ENCODE measurements at places on chromosomes 1 and 21.

GRCh38 chr1:65872301-65872700 is 79.6 kb downstream of the PDE4B start:
- H3K36me3 ChIP-seq: no peaks in the 10 kb centered on the region
- no peak overlapping the region for H3K4me3 ChIP-seq
- H3K4me1 ChIP-seq: no peaks in the 10 kb centered on the region
- DNase-seq: no peak

- H3K4me1 ChIP-seq: no peaks in the 10 kb centered on the region
- no peak overlapping the region for H3K4me3 ChIP-seq
- no peaks in the 10 kb centered on the region for H3K36me3 ChIP-seq
These were observed 3.9 kb downstream of the BCAR3 start for GRCh38 chr1:93677729-93678128.

GRCh38 chr21:18960306-18960705 is 556.7 kb upstream of the TMPRSS15 start:
- no peak for DNase-seq
- H3K4me3 ChIP-seq: no peak overlapping the region

GRCh38 chr21:41767606-41768436 is 969 bp upstream of the RIPK4 start:
- H3K36me3 ChIP-seq: no peaks in the 10 kb centered on the region
- H3K4me3 ChIP-seq: no peak overlapping the region
- no peak overlapping the region for H3K27ac ChIP-seq
- DNase-seq: no peak
- peaks cover 49% of the 10 kb centered on the region for H3K27me3 ChIP-seq

GRCh38 chr1:117068580-117068979 is 8.5 kb downstream of the TTF2 start:
- H3K27ac ChIP-seq: no peak overlapping the region
- DNase-seq: no peak
- H3K4me3 ChIP-seq: no peak overlapping the region
- H3K36me3 ChIP-seq: no peaks in the 10 kb centered on the region
- H3K4me1 ChIP-seq: no peaks in the 10 kb centered on the region

DNA sequence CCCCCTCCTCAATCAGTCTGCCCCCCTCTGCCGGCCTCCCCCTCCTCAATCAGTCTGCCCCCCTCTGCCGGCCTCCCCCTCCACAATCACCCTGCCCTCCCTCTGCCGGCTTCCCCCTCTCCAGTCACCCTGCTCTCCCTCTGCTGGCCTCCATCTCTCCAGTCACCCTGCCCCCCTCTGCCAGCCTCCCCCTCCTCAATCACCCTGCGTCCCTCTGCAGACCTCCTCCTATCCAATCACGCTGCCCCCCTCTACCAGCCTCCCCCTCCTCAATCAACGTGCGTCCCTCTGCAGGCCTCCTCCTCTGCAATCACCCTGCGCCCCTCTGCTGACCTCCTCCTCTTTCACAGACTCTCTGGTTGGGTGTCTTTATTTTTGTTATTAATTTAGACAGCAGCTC is 11.5 kb upstream of the C1orf198 start:
- H3K4me3 ChIP-seq: no peak overlapping the region
- no peaks in the 10 kb centered on the region for H3K4me1 ChIP-seq
- H3K36me3 ChIP-seq: no peaks in the 10 kb centered on the region
- no peak overlapping the region for H3K27ac ChIP-seq
- no peaks in the 10 kb centered on the region for H3K27me3 ChIP-seq
- no peak for DNase-seq

DNA sequence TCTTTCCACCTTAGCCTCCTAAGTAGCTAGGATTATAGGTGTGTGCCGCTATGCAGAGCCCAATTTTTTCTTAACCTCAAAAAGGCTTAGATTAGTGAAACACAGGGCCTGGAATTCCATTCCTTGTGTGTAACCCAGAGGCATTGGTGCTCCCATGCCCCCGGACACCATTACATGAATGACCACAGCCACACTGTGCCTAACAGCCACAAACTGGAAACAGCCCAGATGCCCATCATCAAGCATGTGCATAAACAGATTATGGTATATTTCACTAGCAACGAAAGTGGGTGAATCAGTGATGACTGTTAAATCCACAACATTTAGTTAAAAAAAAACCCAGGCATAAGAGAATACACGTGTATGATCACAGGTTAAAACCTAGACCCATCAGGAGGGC is 24.4 kb downstream of the ADAM30 start:
- no peak overlapping the region for H3K27ac ChIP-seq
- no peak overlapping the region for H3K4me3 ChIP-seq
- H3K4me1 ChIP-seq: no peaks in the 10 kb centered on the region
- no peaks in the 10 kb centered on the region for H3K36me3 ChIP-seq
- DNase-seq: no peak

GRCh38 chr1:114154146-114154962 is 685 bp upstream of the SYT6 start:
- no peaks in the 10 kb centered on the region for H3K4me1 ChIP-seq
- H3K36me3 ChIP-seq: no peaks in the 10 kb centered on the region
- peaks cover 42% of the 10 kb centered on the region for H3K27me3 ChIP-seq
- no peak overlapping the region for H3K4me3 ChIP-seq

DNA sequence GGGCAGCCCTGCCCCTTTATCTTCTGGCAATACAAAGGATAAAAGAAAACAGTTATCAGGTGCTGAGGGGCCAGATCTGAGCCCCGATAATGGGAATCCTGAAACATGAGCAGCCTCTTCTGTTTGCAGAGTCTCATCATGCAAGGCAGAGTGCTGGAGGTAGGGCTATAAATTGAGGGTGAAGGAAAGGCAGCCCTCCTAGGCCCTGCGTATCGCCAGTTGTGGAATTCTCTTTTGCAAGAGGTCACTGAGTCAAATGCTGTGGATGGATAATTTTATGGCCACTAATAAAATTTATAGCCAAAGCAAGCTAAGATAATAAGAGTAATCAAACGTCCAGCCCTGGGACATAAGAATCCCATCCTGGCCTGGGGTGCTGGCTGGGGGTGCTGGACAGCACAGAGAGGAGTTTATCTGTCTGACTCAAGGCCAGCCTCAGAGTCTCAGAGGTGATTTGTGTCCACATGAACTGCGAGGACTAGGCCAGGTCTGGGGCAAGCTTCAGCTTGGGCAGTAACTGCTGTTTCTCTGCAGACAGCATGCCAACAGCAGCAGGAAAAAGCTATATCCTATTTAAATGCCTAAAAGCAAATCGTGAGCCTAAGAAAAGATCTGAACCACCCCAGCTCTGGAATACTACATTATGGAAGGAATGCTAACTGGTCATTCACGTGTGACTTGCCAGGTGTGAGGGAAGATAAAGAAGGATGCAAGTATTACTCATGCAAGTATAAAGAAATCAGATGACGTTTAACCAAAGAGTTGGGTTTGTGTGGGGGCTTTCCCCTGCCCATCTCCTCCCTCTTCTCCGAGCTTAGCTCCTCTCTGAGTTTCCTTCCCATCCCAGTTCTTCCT is 254.8 kb downstream of the KIF26B start:
- DNase-seq: no peak
- no peaks in the 10 kb centered on the region for H3K4me1 ChIP-seq
- H3K27me3 ChIP-seq: no peaks in the 10 kb centered on the region
- no peak overlapping the region for H3K4me3 ChIP-seq
- no peak overlapping the region for H3K27ac ChIP-seq

DNA sequence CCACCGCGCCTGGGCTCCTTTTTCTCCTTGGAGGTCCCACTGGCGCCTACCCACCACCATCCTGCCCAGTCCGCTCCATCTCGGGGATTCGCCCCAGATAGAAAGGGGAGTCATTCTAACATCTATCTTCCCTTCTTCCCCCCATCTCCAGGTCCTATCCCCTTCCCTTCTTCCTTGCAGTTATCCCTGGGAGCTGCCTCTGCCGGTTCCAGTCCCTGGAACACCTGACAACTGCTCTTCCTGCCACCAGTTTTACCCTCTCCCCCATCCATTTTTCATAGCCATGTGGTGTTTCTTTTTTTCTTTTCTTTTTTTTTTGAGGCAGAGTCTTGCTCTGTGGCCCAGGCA is 12.0 kb upstream of the COL16A1 start:
- peak overlapping the region; percentile 99 for H3K27ac ChIP-seq
- H3K4me1 ChIP-seq: peaks cover 8% of the 10 kb centered on the region
- no peak for DNase-seq
- H3K27me3 ChIP-seq: no peaks in the 10 kb centered on the region
- H3K4me3 ChIP-seq: peak overlapping the region; percentile 55

- H3K36me3 ChIP-seq: no peaks in the 10 kb centered on the region
- peaks cover 8% of the 10 kb centered on the region for H3K4me1 ChIP-seq
- H3K27me3 ChIP-seq: no peaks in the 10 kb centered on the region
These were observed 59.5 kb downstream of the CDK18 start for GRCh38 chr1:205563927-205564441.

DNA sequence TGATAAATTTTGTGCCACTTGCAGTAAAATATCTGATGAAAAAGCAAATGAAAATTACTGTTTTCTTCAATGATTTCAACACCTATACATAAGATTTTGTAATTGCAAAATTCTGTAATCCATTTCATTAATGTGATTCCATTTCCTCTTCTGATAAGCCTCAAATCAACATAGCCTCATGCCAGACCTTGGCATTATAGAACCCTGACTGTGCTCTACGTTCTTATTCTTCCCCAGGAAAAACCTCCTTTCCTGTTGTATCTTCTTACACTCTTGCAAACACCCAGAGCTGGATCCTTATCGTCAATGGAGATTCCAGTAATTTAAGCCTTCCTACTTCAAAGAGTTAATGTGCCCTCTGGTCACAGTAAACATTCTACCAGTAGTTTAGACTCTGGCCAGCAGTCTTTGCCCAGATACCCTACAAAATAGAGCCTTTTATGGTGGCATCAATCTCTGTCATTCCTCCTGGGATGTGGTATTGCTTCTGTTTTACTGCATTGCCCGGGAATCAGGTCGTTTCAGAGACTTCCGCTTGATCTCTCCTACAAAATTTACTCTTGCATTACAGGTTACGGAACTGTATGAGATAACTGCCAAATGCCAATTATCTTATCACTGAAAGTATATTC is 48.5 kb upstream of the CHRM3 start:
- no peaks in the 10 kb centered on the region for H3K27me3 ChIP-seq
- no peaks in the 10 kb centered on the region for H3K4me1 ChIP-seq
- DNase-seq: no peak
- no peak overlapping the region for H3K4me3 ChIP-seq
- H3K36me3 ChIP-seq: no peaks in the 10 kb centered on the region

DNA sequence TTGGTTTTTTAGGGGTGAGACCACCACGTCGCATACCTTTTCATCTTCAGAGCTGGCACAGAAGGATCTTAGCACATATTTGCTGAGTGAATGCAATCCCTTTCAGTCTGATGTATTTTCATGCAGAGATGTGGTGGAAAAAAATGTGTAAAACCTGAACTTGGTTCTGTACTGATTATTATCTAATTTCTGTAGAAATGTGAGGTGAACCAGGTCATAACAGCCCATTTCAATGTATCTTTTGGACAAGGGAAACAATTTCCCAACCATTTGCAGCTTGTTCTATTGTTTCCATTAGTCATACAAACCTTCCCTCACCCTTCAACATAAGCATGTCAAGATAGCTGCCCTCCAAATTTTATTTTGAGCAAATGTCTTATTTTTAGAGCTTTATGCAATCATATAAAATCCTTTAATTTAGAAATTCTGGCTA is 46.8 kb upstream of the RUNX1 start:
- H3K27me3 ChIP-seq: no peaks in the 10 kb centered on the region
- no peaks in the 10 kb centered on the region for H3K4me1 ChIP-seq
- H3K27ac ChIP-seq: no peak overlapping the region
- no peak overlapping the region for H3K4me3 ChIP-seq
- no peak for DNase-seq

GRCh38 chr1:25807480-25808390 is 7.7 kb downstream of the SELENON start:
- no peak for DNase-seq
- H3K27me3 ChIP-seq: no peaks in the 10 kb centered on the region
- no peaks in the 10 kb centered on the region for H3K4me1 ChIP-seq
- H3K4me3 ChIP-seq: no peak overlapping the region

GRCh38 chr1:89739013-89739843 is 81.6 kb upstream of the LRRC8D start:
- no peak overlapping the region for H3K27ac ChIP-seq
- no peak for DNase-seq
- no peaks in the 10 kb centered on the region for H3K4me1 ChIP-seq
- H3K36me3 ChIP-seq: no peaks in the 10 kb centered on the region

GRCh38 chr1:243710467-243710866 is 139.6 kb downstream of the AKT3 start:
- DNase-seq: no peak
- H3K4me1 ChIP-seq: no peaks in the 10 kb centered on the region
- H3K4me3 ChIP-seq: no peak overlapping the region
- H3K27ac ChIP-seq: no peak overlapping the region
- H3K36me3 ChIP-seq: no peaks in the 10 kb centered on the region

DNA sequence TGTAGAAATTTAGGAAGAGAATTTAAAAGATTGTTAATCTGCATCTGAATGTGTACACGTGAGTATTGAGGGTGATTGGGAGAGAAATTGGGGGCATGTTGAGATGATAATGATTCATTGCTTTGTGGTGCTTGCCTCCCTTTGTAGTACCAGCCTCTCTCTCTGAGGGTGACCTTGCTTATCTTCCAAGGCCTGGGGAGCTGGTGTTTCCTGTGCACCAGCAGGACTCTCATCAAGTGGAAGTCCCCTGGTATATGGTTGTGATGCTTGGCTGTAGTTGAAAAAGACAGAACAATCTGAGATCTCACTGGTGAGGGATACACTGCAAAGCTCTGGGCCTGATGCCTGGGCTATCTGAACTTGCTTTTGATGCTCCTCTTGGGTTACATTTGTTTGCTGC is 4.0 kb downstream of the TCHHL1 start:
- H3K27me3 ChIP-seq: no peaks in the 10 kb centered on the region
- H3K4me1 ChIP-seq: no peaks in the 10 kb centered on the region
- no peak for DNase-seq
- no peaks in the 10 kb centered on the region for H3K36me3 ChIP-seq
- H3K27ac ChIP-seq: no peak overlapping the region
- H3K4me3 ChIP-seq: no peak overlapping the region

GRCh38 chr1:151058692-151059091 is 730 bp downstream of the CDC42SE1 start:
- no peaks in the 10 kb centered on the region for H3K27me3 ChIP-seq
- DNase-seq: no peak
- H3K27ac ChIP-seq: peak overlapping the region; percentile 95

GRCh38 chr1:87334351-87335174 is 5.9 kb downstream of the LMO4 start:
- no peaks in the 10 kb centered on the region for H3K27me3 ChIP-seq
- peak; percentile 18 for DNase-seq
- H3K4me1 ChIP-seq: peaks cover 14% of the 10 kb centered on the region
- peak overlapping the region; percentile 80 for H3K27ac ChIP-seq
- H3K36me3 ChIP-seq: no peaks in the 10 kb centered on the region

DNA sequence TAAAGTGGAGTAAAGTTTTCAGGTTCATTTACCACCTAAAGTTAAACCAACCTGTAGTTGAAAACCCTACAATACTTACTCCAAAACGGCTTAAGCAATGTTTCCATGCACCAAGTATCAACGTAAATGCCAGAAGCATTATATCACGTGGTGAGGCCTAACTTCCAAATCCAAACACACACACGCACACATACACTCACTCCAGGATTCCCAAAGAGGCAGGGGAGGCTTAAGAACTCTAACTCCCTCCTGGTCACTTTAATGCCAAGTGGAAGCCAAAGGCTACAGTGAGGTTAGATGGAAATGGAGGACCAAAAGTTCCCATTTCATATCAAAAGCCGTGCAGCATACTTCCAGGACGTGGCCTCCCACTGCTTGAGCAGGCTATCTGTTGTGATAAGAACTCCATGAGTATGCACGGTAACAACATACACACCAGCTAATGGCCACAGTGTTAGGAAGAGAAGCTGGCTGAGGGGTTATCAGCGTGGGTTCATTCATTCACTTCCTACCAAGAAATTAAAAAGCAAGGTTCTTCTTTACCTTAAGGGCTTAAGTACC is 224.1 kb downstream of the SLC45A1 start:
- DNase-seq: no peak
- no peaks in the 10 kb centered on the region for H3K27me3 ChIP-seq
- H3K4me1 ChIP-seq: no peaks in the 10 kb centered on the region
- peak overlapping the region; percentile 93 for H3K27ac ChIP-seq
